ENCODE measurements at places on chromosomes 6 and 20. TPM values are rescaled to one million over a fixed set of nuclear protein-coding genes. Genes with fewer than 3 reads are reported as not detected.
A peak's percentile ranks its signal among the peaks of the same experiment; 100 is the strongest.

Gene MUCL3
- not detected for total RNA-seq

Gene MACROD2
- 0.44 TPM for total RNA-seq

- DNase-seq: peak; percentile 98
Measured at GRCh38 chr20:23157734-23158133, 71.6 kb upstream of the CD93 start.

- peak; percentile 58 for DNase-seq
Measured at GRCh38 chr6:100281471-100281901, 183.2 kb downstream of the SIM1 start.

DNA sequence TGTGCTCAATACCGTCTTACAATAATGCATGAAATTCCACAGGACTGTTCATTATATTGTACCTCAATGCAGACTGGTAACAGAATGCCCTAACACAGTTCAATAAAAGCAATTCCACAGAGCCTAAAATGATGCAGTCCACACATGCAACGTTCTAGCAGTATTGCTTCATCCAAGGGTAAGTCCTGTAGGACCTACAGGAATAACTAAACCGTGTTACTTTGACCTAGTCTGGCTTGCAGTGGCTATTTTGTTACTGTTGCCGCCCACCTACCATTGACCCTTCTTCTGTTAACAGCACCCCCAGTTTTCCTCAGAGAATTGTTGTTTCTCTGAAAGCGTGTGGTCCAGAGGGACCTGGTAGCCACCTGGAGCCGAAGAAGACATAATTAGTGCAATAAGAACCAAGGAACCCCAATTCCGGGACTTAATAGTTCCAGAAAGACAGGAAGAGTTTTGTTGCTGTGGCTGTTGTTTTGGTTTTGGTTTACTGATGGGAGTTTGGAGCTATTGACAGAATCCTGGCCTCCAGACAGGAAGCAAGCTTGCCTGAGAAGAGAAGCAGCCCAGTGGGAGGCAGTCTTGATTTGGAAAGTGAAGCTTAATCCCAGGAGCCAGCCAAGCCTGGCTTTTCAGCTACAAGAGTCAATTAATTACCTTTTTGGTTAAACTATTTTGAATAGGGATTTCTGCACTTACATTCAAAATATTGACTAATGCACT, 91.3 kb downstream of the FRK start:
- no peak for DNase-seq

DNA sequence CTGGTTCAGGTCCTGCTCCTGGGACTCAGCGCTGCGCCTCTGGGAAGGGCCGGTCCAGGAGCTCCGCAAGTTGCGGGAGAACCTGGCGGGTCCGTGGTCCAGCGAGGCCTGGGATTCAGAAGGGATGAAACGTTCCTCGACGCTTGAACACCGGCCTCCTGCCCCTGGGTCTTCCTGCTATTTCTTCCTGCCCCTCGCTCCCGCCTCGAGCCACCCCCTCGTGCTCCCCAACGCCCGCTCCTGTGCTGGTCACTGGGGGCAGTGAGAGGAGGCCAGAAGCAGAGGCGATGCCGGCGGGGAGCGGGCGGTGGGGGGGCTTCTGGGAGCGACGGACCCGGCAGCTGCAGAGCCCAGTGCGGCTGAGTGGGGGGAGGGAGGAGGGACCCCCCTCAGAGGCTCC, 20.8 kb upstream of the KIF25 start:
- DNase-seq: no peak

Gene SIRPB2
- not detected for total RNA-seq

Measured in M059J (cell line).